HuH-7 (cell line): ENCODE measurements at places on chromosomes 1 and 21.
A peak's percentile ranks its signal among the peaks of the same experiment; 100 is the strongest.

- no peak for DNase-seq
Measured at GRCh38 chr1:41535276-41535675, 50.8 kb upstream of the EDN2 start.

DNA sequence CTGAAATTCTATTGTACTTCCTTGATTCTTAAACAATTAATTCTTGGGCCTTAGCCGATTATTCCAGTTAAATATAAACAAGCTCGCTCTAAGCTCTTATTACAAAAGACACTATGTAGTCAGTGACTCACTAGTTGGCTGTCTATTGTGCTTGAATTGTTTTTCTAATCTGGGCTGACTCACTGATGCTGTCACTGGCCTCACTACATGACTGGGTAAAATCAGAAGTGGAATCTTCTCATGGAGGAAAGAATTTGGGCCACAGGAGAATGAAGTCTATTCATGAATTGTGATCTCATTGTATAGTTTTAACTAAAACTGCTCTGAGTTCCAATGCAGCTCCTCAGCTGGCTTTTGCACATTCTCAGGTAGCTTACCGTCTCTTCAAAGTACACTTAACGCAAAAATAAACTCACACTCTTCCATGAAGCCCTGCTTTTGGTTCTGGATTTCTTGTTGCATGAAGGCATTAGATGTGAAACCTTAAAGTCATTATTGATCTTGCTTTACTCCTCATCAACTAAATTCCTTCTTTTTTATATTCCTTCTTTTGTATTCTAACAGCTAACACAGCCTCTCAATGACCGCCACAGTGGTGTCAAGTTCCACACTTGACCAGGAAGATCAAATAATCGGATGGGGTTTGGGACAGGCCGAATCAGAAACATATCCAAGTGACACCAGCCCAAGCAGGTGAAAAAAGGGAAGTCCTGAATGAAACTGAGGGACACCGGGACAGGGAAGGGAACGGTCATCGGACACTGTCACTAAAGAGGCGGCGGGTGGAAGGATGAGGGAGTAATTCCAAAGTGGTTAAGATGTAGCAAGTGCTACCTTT lies 80.9 kb upstream of the LBR start:
- peak; percentile 24 for DNase-seq

DNA sequence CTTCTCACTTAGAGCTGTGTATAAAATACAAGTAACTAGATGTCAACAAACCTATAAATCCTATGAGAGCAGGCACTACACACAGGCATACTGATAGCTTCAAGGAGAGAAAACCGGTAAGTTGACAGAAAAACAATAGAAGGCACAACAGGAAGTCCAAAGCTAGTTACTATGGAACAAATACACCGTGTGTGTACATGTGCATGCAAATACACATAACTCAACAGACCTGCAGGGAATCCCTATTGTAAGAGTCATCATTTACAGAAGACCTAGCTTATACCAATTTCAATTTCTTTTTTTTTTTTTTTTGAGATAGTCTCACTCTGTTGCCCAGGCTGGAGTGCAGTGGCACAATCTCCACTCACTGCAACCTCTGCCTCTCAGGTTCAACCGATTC lies 26.3 kb downstream of the JAK1 start:
- DNase-seq, result no peak

DNA sequence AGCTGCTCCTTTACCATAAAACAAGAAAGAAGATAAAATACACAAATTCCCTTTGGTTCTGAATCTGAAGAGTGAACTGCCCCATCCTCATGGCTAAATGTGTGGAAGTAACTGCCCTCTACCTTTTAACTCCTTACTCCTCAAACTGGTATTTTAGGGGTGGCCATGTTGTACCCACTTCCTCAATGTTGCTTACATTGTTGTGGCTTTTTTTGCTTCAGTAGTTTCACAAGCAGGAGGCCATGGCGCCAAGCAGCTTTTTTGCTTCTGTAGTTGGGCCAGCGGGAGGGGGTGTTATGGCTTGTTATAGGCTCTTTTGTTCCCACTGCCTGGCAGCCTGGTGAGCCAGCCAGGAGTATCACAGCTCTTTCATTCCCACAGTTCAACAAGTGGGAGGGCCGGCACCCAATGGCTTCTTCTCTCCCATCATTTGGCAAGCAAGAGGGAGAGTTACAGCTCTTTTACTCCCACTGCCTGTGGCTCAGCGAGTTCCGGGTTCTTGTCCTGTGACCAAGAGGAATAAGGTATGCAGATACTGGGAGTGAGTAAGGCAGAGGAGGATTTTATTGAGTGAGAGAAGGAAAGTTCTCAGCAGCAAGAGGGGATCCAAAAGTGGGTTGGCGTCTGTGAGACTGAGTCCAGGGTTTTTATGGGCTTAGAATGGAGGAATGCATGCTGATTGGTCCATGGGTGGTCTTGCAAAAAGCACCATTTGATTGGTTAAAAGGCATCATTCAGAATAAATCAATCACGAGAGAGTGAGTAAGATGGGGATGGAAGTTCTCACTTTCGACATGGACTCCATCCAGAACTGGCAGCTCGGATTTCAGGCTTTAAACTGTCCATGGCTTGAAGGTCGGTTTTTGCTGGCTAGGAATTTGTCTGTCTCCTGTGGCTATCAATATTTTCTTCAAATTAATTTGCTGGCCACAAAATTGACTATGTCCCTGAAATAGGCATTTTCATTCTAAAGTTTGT lies 429.6 kb downstream of the HLX start:
- no peak for DNase-seq

DNA sequence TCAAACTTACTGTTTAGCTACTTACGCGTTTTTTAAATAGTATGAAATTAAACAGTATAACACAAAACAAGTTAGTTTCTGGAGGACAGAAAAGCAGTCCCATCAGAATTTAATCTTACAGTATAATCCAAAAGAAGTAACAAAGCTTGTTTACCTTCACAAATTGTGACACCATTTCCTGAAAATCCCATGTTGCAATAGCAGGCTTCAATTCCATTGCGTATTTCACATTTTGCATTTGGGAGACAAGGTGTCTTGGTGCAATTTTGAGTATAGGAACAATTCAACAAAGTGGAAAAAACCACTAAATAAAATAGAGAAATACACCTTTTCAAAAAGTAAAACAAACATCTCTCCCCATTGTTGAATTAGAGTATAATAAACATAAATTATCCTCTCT lies 1.6 kb downstream of the ADGRL4 start:
- DNase-seq, result no peak

DNA sequence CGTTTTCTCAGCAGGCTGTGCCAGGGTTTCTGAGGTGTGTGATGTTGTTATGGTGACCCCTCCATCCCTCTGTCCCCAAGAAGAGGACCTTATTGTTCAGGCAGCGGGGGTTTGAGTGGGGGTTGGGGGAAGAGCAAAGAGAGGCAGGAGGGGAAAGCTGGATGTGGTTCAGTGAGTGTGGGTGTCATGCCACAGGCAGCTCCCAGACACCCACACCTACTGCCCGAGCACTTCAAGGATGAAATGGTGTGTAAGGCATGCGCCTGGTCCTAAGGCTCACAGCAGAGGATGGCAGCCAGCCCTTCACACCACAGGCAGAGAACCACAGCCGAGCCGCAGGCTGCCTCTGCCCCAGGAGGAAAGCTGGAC lies 49.9 kb upstream of the STUM start:
- no peak for DNase-seq

DNA sequence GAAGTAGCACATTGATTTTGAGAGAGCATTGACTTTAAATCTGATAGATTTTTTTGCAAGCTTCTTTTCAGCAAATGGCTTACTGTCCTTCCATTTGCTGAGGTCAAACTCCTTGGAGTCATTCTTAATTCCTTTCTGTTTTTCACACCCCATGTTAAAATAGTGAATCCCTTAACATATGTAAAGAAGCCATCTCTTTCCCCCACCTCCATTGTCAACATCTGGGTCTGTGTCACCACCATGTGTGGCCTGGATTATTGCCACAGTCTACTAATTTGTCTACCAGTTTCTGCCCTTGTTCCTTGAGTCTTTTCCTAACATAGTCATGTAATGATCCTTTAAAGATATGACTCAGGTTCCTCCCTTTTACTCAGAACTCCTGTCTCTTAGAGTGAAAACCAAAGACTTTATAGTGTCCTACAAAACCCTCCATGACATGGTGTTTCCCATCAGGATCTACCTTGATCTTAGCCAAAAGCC lies 104.7 kb downstream of the ST6GALNAC3 start:
- no peak for DNase-seq

DNA sequence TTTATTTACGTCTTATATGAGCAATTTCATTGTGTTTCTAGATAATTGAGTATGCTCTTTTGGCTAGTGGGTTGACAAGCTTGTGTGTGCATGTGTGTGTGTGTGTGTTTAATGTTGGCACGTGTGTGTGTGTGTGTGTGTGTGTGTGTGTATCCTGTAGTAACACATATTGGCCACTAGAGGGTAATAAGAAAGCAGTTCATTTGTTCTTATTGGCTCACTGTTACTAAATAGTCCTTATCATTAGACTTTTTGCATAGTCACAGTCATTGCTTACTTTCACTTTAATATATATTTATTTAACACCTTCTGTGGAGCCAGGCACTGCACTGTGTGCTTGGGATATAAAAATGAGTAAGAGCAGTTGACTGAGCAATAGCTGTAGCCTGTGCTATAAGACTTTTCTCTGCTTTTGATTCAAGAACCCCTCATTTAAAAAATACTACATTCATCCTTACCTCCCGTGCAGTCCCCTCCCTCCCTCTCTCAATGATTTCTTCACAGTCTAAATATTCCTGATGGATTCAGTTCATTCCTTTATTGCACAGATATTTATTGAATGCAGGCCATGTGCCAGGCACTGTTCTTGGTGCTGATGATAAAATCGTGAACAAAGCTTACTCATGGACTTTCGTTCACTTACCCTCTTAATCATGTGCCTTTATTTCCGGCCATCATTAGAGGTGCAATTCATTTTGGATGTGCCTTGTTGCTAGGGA lies 96.7 kb downstream of the DYRK1A start:
- DNase-seq, result no peak

DNA sequence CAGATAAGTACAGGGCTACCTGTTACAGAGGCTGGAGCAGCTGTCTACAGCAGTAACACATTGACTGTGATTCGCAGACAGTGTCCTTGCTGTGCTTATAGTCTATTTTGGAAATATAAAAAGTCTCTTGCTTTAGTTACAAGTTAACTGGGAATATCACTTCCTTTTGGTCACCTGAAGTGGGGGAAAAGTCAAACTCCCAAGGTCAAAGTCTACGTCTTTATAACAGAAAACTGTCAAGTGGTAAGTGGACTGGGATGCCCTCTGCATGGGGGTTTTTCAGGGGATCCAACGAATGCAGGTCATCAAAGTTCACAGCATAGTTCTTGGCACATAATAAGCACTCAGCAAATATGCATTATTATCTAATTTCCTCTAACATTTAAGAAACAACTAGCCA lies 55.4 kb downstream of the FAM78B start:
- no peak for DNase-seq

- DNase-seq, result no peak
Measured at GRCh38 chr1:204751883-204752687, 66.5 kb upstream of the LRRN2 start.

DNA sequence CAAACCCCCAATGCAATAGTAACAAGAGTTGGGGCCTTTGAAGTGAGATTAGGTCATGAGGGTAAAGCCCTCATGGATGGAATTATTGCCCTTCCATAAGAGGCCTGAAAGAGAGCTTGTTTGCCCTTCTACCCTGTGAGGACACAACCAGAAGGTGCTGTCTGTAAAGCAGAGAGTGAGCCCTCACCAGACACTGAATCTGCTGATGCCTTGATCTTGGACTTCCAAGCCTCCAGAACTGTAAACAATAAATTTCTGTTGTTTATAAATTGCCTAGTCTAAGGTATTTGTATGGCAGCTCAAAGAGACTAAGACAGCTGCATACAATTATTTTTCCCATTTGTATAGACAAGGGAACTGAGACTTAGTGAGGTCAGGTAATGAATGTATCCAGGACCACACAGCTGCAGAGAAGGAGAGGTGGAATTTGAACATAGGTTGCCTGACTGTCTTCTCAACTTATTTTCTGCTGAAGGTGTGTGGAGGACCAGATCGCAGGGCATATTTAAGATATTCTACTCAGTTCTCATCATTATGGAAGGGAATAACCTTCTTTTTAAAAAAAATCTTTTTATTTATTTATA lies 18.7 kb downstream of the IL23R start:
- no peak for DNase-seq

GRCh38 chr1:91724231-91724630 lies 161.7 kb downstream of the TGFBR3 start:
- DNase-seq, result no peak
